Lung microvascular endothelial cell (primary cell): ENCODE measurements at places on chromosomes 5 and 9. TPM values are rescaled to one million over a fixed set of nuclear protein-coding genes. Genes with fewer than 3 reads are reported as not detected.
A peak's percentile ranks its signal among the peaks of the same experiment; 100 is the strongest.

GRCh38 chr5:149857499-149857898 lies 87.1 kb downstream of the PDE6A start:
- peak; percentile 83 for DNase-seq

DNA sequence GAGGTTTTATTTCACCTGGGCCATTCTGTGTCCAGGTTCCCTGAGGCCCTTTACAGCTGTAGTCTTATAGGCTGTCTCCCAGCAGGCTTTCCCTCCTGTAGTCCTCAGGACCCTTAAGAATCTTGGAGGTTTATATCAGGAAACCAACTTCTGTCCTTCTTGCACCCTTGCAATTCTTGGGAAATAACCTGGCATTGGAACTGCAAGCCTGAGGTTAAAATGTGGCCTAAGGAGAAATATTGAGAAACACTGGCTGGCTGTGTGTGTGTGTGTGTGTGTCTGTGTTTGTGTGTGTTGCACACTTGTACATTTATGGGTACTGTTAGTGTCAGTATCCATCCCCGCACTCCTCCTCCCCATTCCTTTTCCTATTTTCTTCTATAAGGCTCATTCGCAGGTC lies 168.9 kb downstream of the PAPPA start:
- no peak for DNase-seq

Gene PLPPR1
- under 0.01 TPM in 1 of 2 replicates, not detected in the other for total RNA-seq

DNA sequence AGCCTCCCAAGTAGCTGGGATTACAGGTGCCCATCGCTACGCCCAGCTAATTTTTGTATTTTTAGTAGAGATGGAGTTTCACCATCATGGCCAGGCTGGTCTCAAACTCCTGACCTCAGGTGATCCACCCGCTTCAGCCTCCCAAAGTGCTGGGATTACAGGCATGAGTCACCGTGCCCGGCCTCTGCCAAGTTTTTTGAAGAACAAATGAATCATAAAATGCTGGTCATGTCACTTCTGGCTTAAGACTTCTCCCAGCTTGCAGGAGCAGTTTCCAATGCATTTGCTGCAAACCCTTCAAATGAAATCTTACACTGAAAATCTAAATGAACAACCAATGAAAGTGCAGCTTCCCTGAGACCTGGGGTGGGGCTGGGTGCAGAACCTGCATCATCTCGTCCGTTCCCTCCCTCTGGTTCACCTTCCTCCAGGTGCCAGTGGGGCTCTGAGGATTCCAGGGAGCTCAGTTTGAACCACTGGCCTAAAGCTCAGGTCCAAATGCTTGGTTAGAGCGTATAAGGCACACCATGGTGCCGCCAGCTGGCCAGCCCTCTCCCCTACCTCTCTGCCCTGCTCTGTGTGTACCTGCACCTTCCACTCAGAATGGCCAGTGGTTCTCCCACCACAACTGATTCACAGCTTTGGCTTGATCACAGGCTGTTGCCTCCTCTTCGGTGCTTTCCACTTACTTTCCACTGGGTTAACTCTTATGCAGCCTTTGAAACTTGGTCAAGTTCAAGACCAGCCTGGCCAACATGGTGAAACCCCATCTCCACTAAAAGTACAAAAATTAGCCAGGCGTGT lies 39.8 kb upstream of the FUBP3 start:
- no peak for DNase-seq

- DNase-seq, result no peak
Observed at GRCh38 chr5:60503771-60504170, 196.2 kb downstream of the DEPDC1B start.

Gene LCN15
- total RNA-seq, result 0.22 TPM in 1 of 2 replicates, not detected in the other

Gene FAM120AOS
- 17.7 and 27.4 TPM in 2 replicates for total RNA-seq

Gene SLC25A2
- under 0.01 and 0.20 TPM in 2 replicates for total RNA-seq

DNA sequence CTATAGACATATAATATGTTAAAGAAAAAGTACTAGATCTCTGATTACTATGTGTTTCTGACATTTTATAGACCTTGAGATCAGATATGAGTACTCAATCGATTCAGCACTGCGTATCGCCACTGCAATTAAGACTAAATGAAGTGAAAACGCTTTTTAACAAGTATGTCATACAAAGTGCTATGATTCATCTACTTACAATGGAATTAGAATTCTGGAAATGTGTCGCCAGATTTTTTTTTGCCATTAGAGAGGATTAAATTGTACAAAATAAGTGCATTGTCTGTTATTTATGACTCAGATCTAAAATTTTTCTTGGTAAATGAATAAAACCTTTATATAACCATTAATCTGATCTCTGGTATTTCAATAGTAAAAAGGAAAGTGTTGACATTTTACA lies 20.0 kb upstream of the AGGF1 start:
- DNase-seq, result no peak

DNA sequence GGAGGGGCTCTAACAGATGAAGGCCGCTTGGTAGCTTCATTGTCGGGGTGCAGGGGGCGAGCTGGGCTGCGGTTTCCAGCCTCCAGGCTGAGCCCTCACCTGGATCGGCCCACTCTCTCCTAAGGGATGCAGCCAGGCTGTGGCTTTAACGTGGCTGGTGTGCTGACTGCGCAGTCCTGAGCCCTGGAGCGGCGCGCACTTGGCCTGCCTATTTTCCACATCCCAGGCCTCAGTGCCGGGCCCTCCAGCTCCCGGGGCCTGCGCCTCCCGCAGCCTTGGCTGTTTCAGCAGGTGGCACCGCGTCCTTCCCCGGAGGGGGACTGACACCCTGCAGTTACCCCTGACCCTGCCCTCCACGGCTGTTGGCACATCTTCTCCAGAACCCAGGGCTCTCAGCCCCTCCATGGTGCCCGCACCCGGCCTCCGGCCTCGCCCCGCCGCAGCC lies 1.4 kb downstream of the RNU6ATAC start:
- DNase-seq, result no peak

- no peak for DNase-seq
Observed at GRCh38 chr5:180523629-180524466, 29.7 kb downstream of the CNOT6 start.

Gene PRRX2
- 0.20 and 0.44 TPM in 2 replicates for total RNA-seq

DNA sequence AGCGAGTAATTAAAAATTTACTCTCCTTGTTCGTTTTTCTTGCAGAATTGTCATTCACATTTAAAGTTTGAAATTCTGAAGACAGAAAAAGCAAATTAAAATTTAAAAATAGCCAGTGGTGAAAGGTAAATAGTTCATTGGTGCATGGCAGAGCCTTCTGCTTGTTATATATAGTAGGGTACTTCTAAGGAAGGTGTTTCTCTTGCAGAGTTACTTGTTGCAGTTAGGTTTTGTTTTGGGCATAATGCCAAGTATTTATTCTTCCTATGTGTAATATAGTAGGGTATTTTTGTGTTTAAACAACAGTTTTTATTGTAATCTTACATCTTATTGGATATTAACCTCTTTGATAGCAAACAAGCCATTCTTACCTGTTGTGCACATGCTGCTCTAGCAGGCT lies 179.4 kb downstream of the KDM4C start:
- no peak for DNase-seq

- no peak for DNase-seq
Observed at GRCh38 chr5:138252944-138253343, 21.5 kb downstream of the GFRA3 start.

Gene F2RL1
- 33.9 and 50.6 TPM in 2 replicates for total RNA-seq

Gene CTSV
- 0.20 and 1.1 TPM in 2 replicates for total RNA-seq

DNA sequence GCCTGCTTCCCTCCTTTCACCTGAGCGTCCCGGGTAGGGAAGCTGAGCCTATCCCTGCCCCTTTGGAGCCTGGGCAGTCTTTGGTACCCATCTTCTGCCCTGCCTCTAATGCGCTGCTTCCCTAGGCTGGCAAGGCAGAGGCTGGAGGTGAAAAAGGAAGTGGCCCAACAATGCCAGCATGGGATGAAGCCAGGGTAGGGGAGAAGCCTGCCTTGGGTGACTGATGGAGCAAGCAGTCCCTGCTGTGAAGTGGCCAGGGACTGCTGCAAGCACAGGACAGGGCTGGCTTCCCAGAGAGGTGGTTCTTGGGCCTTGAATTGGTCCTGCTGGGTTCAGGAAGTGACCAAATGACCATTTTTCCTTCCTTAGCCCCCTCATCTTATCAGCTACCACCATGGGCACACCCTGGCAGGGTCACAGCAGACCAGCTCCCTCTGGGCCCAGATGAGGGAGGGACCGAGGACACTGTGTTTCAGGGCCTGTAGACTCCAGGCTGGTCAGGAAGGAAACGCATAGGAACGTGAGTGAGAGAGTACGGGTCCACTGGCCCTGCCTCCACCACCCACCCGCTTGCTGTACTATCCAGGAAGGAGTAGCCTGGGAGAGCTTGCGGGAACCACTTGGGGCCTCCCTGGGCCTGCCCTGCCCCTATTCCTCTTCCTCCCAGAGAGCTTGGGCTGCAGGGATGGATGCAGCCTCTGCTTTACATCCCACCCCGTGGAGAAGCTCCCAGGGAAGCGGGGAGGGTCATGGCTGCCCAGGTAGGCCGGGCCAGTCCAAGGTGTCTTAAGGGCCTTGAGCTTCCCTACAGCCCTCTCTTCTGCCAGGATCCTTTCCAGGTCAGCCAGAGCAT lies 102.6 kb downstream of the DAB2IP start:
- peak; percentile 49 for DNase-seq

Gene SPATA31E1
- not detected in 2 replicates for total RNA-seq

GRCh38 chr9:21336457-21336856 lies 1.3 kb upstream of the KLHL9 start:
- no peak for DNase-seq

DNA sequence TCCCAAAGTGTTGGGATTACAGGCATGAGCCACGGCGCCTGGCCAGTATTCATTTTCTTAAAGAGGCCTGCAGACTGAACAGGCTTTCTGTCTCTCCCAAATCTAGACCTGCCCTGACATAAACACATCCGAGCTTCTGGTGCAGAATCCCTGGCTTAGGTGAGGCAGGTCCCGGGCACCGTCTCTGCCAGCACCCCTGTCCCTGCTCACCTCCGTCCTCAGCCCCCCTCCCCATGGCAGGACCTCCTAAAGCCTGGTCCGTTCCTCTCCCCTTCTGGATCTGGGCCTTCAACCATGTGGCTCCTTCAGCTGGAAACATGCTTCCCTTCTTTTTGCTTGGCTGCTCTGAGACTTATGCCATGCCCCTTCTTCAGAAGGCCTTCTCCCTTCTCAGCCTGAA lies 22.7 kb upstream of the RXRA start:
- DNase-seq, result no peak

Gene ABO
- 0.22 and 0.79 TPM in 2 replicates for total RNA-seq

DNA sequence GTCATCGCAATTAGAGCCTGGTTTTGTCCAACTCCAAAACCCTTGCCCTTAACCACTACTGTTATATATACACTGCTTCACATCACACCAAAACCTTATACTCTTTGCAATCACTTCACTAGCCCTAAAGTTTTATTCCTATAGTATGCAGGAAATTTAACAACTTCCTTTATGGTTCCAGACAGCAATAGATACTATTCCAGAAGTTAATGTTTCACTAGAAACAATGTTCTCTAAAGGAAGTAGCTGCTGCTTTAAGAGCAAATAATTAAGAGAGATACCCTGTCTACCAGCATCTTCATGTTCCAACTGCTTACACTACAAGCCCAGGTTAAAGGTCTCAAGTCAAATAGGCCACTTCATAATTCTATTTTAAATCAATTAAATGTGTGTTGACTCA lies 22.0 kb downstream of the FREM1 start:
- DNase-seq, result no peak

Gene DCAF12
- total RNA-seq, result 13.5 and 18.8 TPM in 2 replicates

GRCh38 chr5:16669776-16670175 lies 53.0 kb upstream of the RETREG1 start:
- DNase-seq, result peak; percentile 62

DNA sequence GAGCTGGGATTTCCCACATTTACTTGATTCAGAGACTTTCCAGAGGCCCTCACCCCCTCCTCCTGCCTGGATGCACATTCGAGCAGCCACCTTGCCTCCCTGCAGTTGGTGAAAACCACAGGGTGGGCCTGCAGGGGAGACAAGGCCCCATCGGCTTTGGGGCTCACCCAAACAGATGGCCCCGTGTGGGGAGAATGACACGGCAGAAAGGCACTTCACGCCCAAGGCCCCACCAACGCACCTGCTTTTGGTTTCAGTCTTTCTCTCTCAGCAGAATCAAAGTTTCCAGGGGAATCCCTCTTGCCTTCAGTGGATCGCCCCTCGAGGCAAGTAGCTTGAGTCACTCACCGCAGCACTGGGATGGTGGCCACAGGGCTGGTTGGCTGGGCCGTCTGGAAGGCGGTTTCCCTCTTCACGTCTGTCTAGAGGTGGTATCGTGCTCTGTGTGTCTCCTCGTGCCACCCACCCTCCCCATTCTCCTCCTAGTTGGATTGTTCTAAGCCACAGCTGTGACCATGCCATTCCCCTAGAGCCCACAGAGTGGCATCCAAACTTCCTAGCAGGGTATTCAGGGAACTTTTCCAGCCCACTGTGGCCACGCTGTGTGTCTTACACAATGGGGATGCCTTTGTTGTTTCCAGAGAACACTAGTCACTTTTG lies 31.8 kb downstream of the SEC61B start:
- DNase-seq, result no peak

Gene GLRA1
- total RNA-seq, result not detected in 2 replicates

GRCh38 chr9:19424176-19424779 lies 15.5 kb downstream of the ACER2 start:
- no peak for DNase-seq

Gene FGF18
- total RNA-seq, result not detected in 2 replicates

Gene C9
- total RNA-seq, result under 0.01 TPM in 2 replicates

Gene RC3H2
- total RNA-seq, result 48.6 and 85.1 TPM in 2 replicates

GRCh38 chr5:174139623-174140022 lies 94.1 kb downstream of the NSG2 start:
- no peak for DNase-seq

- DNase-seq, result peak; percentile 3
Observed at GRCh38 chr9:32351845-32352244, 32.6 kb upstream of the ACO1 start.

Gene SV2C
- 0.20 TPM in 1 of 2 replicates, not detected in the other for total RNA-seq

- DNase-seq, result peak; percentile 58
Observed at GRCh38 chr9:68781928-68782327, 76.9 kb downstream of the PIP5K1B start.

DNA sequence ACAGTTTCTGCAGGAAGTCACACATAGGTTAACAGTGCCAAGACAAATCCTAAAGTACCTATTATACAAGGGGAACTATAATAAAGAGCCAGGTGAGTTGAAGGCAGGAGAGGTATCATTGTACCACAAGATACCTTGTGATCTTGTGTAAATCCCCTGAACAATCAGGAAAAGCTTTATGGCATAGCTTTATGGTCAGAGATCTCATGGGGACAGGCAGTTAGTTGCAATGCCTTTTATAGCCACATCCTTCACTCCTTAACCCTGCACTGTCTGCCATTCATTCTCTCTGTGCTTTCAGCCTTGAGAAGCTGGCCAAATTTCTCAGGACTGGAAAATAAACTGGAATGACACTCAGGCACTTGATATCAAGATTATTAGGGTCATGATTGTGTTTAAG lies 97.0 kb downstream of the GHR start:
- no peak for DNase-seq

GRCh38 chr9:37325778-37326177 lies 96.7 kb upstream of the GRHPR start:
- DNase-seq, result no peak

Gene AUH
- 7.8 and 13.3 TPM in 2 replicates for total RNA-seq

Gene CBY3
- 0.22 TPM in 1 of 2 replicates, not detected in the other for total RNA-seq

Gene SCGB3A2
- total RNA-seq, result not detected in 2 replicates
